ENCODE measurements at places on chromosomes 4 and X.

DNA sequence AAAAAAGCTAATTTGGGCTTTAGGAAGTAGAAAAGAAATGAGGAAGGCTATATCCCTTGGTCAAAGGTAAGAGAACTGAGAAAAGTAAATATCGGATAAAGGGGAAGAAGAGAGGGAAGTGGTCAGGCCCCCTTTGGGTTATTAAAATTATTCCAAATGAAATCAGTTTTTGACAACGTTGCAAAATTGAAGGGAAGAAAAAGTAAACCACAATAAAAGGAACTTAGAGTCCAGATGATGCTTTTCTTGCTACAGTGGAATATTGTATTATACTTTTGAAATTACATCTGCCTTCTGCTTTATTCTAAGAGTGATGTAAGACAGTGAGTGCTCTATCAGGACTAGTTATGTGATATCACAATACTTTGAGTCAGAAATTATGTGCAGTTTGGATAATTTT is 59.4 kb upstream of the RBPJ start:
- no peak for DNase-seq

- no peak for DNase-seq
Measured at GRCh38 chr4:22514001-22514400, 1.9 kb downstream of the ADGRA3 start.

DNA sequence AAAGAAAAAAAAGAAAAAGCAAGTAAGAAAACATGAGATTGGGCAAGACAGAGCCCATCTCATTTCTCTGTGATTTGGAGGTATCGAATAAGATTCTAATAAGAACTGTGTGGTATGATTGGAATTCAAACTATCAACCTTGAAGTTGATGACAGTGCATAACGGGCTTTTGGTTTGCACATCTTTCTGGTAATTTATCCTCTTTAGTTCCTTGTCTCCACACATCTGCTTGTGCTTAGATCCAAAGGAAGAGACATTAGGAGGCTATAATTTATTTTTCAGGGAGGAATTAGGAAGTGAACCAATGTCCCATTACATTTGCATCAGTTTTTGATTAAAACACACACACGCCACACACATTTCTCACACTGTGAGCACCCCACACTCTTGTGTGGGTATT is 149.9 kb downstream of the ARSF start:
- DNase-seq, result no peak

DNA sequence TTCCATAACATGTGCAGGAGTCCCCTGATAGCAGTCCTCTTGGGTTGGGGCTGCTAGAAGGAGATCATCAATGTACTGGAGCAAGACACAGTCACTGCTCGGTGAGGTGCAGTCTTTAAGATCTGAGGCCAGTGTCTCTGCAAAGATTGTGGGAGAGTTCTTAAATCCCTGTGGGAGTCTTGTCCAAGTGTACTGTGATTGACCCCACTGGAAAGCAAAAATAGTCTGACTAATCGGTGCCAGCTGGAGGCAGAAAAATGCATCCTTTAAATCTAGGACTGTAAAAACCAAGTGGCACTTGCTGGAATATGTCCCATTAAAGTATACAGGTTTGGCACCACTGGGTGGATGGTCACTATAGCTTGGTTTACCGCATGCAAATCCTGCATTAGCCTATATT is 31.1 kb downstream of the SULT1E1 start:
- DNase-seq, result no peak

DNA sequence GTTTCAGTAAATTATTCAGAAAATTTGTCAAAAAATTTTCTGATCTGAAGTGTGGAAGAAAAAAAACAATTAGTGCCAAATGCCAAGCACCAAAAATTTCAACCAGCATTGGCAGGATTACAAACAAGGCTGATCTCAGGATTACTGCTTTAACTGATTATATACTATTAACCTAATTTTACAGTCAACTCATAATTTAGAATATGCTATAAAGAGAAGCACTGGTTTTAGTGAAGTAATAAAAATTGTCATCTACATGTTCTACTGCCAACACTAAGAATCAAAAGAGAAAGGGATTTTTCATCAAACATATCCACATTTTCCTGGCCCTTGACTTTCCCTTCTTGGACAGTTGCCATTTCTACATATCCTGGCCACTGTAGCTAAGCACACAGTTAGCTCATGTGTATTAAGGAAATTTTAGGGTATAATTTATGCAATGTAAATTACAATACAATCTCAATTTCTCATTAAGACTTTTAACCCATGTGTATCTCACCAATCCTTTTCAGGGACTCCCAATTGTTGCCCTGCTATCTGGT is 33.8 kb downstream of the THOC2 start:
- no peak for DNase-seq

- DNase-seq, result no peak
Measured at GRCh38 chr4:108662629-108663028, 12.2 kb downstream of the OSTC start.

- DNase-seq, result peak; percentile 89
Measured at GRCh38 chr4:6281436-6282313, 12.0 kb downstream of the WFS1 start.

DNA sequence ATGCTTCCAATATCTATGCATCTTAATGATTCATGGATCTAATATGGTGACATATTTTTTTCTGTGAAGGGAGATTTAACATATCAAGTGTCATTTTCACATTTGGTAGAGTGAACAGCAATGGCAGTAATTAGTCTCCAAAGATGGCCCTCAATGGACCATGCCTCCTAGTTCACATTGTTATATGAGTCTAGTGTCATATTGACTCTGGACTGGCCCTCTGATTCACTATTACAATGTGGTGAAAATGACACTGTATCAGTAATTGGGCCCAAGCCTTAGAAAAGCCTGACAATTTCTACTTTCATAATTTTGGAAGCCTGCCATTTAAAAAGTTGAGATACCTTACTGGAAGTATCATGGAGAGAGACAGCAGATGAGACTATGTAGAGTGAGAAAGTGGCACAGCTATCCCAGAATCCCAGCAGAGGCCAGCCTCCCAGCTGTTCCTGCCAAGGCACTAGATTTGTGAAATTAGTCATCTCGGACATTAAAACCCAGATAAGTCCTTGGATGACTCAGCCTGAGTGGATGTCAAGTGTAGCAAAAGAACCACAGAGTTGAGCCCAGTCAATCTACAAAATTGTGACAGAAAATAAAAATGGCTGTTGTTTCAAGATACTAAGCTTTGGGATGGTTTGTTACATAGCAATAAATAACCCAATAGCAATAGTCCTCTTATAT is 68.4 kb downstream of the ARHGEF38 start:
- DNase-seq, result no peak

DNA sequence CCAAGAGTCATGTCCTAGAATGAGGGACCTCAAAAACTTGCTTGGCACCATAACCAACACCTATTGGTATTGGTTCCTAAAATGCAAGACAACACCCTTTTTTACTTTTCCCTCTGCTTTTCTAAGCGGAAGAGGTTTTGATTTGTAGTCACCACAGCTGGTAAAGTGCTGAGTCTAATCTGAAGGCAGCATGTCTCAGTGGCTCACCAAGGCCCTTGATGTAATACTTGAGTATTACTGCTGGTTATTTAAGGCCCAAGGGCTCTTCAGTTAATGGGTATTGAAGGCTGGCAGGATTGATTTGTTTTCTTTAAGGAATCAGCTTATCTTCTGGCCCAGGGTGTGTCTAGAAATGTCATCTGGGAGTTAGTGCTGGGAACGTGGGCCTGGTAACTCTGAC is 735.1 kb downstream of the GLUD2 start:
- no peak for DNase-seq

DNA sequence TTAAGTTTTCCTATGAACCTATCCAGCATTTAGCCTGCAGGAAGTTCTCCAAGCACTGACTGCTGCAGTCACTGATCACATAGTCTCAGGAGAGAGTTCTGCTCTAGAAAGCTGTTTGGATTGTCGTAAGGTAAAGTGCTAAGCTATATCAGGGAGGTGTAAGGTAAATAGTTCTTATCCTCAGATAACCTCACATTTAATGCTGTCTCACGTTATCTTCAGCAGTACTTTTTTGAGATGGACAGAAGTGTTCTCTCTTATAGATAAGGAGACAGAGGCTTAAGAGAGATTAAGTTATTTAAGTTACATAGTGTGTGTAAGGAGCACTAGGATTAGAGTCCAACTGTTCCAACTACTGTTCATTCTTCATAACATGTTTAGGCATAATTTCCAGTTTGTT is 77.9 kb downstream of the STIM2 start:
- DNase-seq, result no peak

DNA sequence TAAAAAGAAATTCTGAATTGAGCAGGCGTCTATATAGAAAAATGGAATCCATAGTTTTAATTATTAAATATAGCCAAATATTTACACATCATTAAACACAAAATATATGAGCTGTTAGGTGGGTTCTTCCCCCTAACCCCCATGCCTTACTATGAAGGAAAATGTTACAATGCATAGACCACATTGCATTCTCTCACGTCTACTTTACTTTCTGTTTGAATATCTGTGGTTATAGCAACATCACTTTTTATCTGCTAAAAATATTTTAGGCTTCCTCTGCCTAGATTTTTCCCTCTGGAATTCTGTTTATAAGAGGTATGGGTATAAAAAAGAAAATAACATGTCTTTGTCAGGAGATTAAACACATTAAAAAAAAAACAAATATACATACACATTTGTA is 73.1 kb downstream of the MAML3 start:
- no peak for DNase-seq

- DNase-seq, result no peak
Measured at GRCh38 chr4:59122626-59123025, 2012.4 kb upstream of the IGFBP7 start.

DNA sequence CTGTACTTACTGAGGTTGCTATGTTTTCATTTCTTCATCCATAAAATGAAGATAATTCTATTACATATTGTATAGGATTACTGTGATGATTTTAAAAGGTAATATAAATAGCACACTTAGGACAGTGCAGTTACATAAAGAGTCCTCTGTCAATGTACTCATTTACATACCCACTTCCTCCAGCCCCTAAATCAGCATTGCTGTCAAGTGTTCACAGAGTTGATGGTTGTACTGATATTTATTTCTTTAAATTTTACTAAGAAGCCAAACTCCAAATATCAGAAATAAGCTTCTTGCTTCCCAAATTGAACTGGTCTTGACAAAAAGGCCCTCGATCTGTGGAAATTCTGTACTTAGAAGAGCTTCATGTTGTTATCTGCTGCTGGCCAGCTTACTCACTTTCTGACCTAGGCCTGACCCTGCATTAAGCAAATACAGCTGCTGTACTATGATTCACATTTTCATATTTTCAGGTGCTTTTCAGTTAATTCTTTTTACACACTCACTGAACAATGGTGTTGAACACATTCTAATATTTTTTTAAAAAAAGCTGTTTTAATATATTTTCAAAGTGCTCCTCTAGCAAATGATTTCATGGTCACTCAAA is 259.6 kb downstream of the UNC5C start:
- no peak for DNase-seq

DNA sequence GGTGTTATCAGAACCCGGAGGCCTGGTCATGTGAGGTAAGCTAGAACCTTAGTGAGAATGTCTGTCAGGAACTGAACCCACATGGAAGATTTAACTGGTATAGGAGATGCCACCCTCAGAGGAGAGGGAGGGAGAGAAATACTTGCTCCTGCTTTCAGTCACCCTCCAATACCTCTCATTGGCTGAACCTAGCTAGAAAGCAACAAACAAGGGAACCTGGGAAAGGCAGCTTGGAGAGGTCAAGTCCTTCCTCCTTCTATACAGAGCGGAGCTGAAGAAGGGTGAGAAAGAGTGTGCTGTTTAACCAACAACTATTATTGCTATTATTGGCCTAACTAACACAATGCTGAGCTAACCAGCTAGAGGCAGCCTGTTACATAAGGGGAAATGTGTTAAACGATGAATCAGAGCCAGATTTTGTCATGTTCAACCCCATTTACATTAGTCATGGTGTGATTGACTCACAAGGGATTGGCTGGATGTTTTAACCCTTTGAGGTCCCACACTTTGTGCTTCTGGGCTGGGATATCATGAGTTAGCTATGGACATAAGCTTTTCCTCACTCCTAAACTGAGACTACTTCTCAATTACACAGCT is 96.5 kb upstream of the ESX1 start:
- no peak for DNase-seq

- DNase-seq, result no peak
Measured at GRCh38 chr4:163554870-163555465, 60.5 kb downstream of the TMA16 start.

DNA sequence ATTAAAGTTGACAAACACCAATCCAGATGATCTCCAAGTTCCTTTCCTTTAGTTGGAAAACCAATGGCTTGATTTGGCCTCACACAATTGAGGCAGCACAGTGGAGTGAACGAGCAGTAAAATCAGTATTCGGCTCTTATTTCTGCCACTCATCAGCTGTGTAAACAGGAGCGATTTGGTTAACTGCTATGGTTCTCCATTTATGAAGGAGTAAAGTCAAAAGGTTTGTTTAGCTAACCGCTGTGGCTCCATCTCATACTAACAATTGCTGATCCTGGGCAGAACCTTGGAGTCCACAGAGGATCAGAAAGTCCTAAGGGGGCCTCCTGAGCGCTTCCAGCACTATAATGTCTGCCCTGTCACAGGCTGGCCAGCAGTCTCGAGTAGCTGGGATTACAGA is 54.5 kb upstream of the EXOC1L start:
- DNase-seq, result no peak

- no peak for DNase-seq
Measured at GRCh38 chr4:15110120-15110571, 107.9 kb downstream of the CPEB2 start.

DNA sequence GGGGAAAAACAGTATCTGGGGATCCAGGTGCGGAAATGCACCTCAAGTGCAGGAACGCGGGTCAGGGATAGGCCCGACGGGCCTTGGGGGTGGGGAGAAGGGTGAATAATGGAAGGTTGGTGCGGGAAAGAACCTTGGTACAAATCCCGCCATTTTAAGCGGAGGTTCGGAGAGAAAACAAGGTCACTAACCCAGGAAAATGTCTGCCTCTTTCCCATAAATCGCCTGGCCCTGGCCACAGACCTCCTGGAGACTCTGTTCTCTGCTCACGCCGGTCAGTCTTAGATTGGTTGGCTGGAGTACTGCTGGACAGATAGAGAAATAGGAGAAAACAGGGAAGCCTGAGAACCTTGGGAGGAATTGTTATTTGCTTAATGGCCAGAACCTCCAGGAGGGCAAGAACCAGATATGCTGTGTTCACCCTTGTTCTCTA is 897 bp upstream of the FBXL5 start:
- DNase-seq, result peak; percentile 75
